Activated T-cell treated with anti-CD3 and anti-CD28 coated beads for 24 hours (primary cell): ENCODE measurements at places on chromosomes 12 and 14.

GRCh38 chr12:121209221-121209620 lies 708 bp upstream of the P2RX4 start:
- DNase-seq = no peak

GRCh38 chr12:91984556-91984955 lies 161.1 kb downstream of the BTG1 start:
- no peak for DNase-seq

- no peak for DNase-seq
Observed at GRCh38 chr12:124098887-124099286, 125.9 kb downstream of the ZNF664 start.

GRCh38 chr12:64911081-64911480 lies 86.6 kb downstream of the TBC1D30 start:
- DNase-seq = no peak

DNA sequence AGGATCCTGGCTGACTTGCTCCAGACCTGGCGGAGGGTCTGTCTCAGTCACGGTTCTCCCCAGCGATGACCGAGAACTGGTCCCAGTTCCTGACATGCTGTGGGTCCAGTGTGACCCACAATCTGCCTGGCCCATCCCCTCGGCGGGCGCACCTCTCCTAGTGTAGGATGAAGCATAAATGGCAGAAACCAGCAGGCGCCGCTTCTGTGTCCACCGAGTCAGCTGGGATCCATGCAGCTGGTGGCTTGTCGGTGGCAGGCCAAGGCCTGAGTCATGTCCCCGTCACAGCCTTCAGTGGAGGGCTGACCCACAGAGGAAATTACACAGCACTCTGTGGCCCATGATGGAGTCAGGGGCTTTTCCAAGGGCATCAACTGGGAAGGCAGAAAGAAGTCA lies 38.5 kb downstream of the NFKBIA start:
- DNase-seq = no peak

DNA sequence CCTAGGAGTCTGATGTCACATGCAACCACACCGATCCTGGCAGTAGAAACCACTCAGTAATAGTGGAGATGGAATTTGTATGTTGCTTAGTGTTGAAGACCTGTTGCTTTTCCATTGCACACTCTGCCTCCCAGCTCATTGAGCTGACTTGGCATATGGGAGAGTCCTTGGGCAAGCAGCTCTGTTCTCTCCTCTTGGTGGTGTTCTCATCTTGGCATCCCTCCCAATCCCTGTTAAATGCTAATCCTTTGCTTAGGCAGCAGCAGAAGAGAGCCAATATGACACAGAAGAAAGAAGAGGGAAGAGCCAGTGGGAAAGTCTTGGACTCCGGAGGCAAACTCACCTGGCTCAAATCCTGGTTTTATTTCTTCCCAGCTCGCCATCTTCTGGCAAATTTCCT lies 178.0 kb upstream of the CAND1 start:
- DNase-seq = no peak

GRCh38 chr14:63840981-63841380 lies 11.8 kb upstream of the SYNE2 start:
- DNase-seq = no peak

GRCh38 chr12:132384916-132385774 lies 55.8 kb upstream of the GALNT9 start:
- DNase-seq = no peak

GRCh38 chr14:100237735-100238418 lies 1.1 kb upstream of the YY1 start:
- peak; percentile 40 for DNase-seq
